Left ventricle myocardium inferior (tissue), 1 donor: ENCODE measurements at places on chromosomes 4 and X. TPM values are rescaled to one million over a fixed set of nuclear protein-coding genes. Genes with fewer than 3 reads are reported as not detected.
A peak's percentile ranks its signal among the peaks of the same experiment; 100 is the strongest.

DNA sequence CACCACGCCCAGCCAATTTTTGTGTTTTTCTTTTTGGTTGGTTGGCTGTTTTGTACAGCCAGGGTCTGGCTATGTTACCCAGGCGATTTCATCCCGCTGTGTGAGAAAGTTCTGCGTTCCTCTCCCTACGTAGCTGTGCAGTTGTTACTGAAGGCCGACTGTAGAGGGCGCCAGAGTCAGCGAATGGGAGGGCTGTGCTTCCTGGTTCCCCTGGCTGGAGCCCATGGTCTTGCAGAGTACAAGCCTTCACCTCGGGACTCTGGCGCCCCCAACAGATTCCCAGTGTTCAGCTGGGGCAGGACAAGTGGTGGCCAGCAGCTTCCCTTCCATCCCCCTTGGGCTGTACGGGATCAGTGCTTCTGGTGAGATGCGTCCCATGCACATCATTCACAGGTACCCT, 5.6 kb upstream of the CT45A1 start:
- no peak for DNase-seq

DNA sequence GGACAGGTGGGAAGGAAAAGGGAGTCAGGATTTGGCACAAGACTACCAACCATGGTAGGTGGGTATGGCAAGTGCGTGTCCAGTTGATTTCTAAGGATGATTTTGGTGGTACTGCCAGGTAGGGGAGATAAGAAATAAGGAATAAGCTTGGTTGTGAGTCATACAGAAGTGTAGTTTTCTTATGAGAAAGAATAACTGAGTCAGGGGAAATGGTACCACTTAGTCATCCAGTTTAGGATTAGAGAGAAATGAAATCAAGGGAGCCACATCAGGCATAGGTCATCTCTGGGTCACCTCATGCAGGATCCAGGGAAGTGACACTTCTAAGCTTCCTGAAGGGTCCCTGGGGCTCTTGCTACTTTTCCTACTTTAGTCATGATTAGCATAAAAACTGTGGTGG, 107.1 kb upstream of the C1GALT1C1 start:
- DNase-seq = no peak

- DNase-seq = no peak
Observed at GRCh38 chr4:1359144-1359501, 12.1 kb downstream of the UVSSA start.

GRCh38 chr4:26753617-26754016, 107.0 kb upstream of the STIM2 start:
- DNase-seq = peak; percentile 45

- no peak for DNase-seq
Observed at GRCh38 chr4:123649645-123650391, 253.2 kb downstream of the SPRY1 start.

DNA sequence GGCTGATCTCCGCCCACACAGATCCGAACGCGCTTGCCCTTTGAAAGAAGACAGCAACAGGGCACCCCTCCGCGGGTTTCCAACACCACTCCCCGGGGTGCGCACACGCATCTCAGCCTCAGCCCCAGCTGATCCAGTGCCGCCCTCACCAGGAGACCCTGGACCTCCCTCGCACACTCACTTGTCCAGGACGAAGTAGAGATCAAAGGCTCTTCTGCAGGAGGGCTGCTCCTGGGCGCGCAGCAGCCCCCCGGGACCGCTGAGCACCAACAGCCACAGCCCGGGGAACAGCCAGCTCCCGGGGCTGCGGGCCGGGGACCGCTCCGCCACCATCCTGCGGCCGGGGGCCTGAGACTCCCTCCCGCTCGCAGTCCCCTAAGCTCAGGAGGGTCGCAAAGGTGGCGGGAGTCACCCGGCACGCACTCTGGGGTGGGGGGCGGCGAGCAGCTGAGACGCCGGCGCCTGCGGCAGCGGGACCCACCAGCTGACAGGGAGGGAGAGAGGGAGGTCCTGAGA, 743 bp downstream of the ANTXR2 start:
- peak; percentile 47 for DNase-seq

- DNase-seq = no peak
Observed at GRCh38 chr4:149884529-149885181, 69.0 kb upstream of the IQCM start.

GRCh38 chrX:18406531-18407266, 18.7 kb upstream of the CDKL5 start:
- no peak for DNase-seq

- DNase-seq = no peak
Observed at GRCh38 chr4:149791851-149792250, 23.8 kb downstream of the IQCM start.

DNA sequence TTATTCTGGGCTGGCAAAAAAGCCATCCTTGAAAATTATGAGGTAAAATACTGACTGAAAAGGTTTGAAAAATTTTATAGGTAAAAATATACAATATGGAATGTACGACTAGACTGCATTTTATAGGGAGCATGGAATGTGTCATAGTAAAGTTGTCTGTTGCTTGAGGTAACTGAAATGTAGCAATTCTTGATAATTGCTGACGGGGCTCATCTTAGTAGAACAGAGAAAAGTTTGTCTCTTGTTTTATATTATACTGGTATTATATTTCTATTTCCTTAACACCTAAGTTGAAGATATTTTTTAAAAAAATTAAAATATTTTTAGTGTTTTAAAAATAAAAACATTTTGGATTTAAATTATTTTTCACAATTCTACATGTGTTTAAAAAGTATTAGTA, 11.0 kb downstream of the GRIA2 start:
- no peak for DNase-seq

GRCh38 chr4:173527103-173527891, 2.7 kb downstream of the HAND2 start:
- no peak for DNase-seq

GRCh38 chrX:155048977-155049619, 21.8 kb downstream of the CMC4 start:
- no peak for DNase-seq

- peak; percentile 44 for DNase-seq
Observed at GRCh38 chr4:26151615-26152014, 169.2 kb upstream of the RBPJ start.

DNA sequence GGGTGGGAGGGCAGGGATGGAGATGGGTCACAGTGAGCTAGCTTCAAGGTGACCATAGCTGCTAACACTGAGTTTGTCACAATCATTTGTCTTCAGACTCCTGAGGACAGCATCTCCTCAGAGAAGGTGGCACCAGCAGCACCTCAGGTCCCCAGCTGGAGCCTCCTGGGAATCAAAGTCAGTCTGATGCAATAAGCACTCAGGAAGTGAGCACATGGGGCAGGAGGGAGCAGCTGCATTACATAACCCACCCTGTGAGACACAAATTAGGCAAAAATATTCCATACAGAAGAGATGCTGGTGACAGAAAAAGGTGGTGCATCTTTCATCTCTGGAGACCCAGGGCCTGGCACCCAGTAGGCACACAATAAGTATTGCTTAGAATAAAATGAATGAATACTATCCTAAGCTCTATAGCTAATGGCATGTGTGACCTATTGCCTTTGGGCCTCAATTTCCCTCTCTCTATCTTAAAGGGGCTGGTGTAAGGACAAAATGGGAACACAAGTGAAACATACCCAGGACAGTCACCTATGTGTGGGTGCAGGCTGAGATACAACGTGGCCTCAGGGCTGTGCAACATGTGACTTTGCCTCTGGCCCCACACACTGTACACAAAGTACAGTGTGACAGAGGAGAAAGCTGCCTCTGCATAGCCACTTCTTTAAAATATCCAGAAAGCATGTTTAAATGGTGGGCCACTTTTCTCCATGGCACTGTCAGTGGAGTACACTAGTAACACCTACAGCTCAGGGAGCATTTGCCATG, 37.1 kb downstream of the SLC39A8 start:
- no peak for DNase-seq

GRCh38 chr4:7013175-7013574, 30.0 kb upstream of the TADA2B start:
- DNase-seq = no peak

- no peak for DNase-seq
Observed at GRCh38 chr4:121278811-121279368, 101.9 kb downstream of the QRFPR start.

- no peak for DNase-seq
Observed at GRCh38 chr4:112185740-112186670, 40.8 kb downstream of the FAM241A start.

DNA sequence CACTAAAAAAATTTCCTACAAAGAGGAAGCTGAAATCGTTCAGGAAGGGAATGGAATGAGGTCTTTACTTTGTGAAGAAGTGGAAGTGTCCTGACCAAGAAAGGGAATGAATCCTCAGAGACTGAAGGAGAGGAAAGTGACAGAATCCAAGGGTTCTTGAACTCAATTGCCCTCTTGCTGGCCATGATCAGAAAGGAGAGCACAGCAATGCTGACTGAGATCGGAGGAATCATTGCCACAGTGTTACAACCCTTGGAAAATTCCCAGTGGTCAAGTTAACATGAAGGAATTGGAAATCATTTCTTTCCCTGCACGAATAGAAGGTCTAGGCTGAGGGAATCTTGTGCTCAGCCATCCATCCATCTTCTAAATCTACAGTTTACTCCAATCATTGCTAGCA, 190.0 kb upstream of the NEIL3 start:
- no peak for DNase-seq

DNA sequence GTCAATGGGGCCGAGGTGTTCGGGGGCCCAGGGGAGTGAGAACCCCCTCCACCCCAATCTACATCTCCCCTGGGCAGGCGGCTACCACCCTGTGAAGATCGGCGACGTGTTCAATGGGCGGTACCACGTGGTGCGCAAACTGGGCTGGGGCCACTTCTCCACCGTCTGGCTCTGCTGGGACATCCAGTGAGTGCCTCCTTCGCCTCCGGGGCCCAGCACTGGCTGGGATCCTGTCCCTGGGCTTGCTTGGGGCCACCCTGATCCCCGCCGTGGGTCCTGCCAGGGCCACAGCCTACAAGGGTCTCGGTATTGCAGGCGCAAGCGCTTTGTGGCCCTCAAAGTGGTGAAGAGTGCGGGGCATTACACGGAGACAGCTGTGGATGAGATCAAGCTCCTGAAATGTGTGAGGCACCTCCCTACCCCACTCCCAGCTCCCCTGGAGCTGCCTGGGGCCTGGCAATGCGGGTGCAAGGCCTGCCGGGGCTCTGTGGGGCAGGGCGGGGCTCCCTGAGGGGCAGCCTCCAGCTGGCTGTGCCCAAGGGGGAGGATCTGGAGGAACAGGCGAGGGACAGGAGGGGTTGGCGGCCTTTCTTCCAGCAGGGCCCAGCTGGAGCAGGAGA, 697 bp downstream of the SRPK3 start:
- DNase-seq = peak; percentile 32

DNA sequence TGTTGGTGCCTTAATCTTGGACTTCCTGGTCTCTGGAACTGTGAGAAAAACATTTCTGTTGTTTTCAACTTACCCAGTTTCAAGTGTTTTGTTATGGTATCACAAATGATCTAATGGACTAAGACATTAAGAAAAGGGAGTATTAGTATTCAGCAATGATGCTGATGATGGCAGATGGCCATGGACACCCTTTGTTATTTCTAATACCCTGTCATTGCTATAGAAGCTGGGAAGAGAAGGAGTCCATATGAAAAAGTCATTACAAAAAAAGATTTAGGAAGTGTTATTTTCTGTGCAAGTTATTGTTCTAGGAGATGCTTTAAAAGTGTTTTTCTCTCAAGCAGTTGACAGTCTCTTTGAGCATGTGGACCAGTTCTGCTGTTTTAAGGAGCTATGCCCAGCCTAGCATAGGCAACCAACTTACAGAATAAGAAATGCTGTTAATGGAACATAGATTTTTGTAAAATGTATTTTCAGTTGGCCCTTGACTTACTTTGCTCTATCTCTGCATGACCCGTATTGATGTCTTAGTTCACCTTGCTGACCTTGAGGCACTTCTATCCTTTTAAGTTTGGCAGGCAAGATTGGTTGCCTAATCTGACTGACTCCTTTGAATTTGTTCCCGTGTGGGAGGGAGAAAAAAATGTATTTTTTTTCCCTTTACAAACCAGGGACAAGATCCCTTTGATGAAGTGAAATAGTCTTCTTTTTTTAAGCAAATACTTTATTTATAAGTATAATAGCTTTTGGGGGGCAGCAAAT, 6.0 kb upstream of the AFP start:
- DNase-seq = no peak

- DNase-seq = no peak
Observed at GRCh38 chrX:17550011-17550410, 175.0 kb downstream of the NHS start.

DNA sequence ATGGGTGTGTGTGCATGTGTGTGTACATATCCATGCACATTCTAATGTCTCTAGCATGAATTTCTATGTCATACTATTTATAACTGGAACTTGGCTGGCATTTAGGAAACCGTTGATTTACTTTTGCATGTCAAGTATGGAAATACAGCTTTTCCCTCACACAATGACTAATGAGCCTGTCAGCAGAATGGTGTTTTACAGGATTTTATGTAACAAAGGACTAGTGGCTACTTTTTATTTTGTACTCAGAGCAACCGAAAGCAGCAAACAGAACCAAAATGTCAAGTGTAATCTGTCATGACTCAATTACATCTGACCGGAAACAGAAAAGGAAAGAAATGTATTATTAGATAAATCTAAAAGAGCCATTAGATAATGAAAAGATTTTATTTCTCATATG, 1911.5 kb upstream of the AGA start:
- no peak for DNase-seq

GRCh38 chr4:107519053-107519452, 201.0 kb downstream of the PAPSS1 start:
- DNase-seq = no peak

The SNCA gene
- 7.0 TPM for total RNA-seq

The GNRHR gene
- total RNA-seq = not detected

The SPANXA1 gene
- not detected for total RNA-seq

The TLR10 gene
- not detected for total RNA-seq

The SLC10A4 gene
- total RNA-seq = not detected

The SSX1 gene
- total RNA-seq = not detected

The TMEM255A gene
- 0.38 TPM for total RNA-seq

The TCP11X2 gene
- total RNA-seq = not detected

The CCKAR gene
- not detected for total RNA-seq

The KIAA1210 gene
- total RNA-seq = not detected

The TMLHE gene
- 41.8 TPM for total RNA-seq

The UTP14A gene
- total RNA-seq = 7.5 TPM

The MRPL1 gene
- total RNA-seq = 50.8 TPM

The CYTL1 gene
- 0.47 TPM for total RNA-seq

The PNCK gene
- total RNA-seq = 6.1 TPM

The TIMP1 gene
- total RNA-seq = 99.3 TPM

The CDS1 gene
- 1.3 TPM for total RNA-seq
